ENCODE measurements at places on chromosomes 1 and 21. TPM values are rescaled to one million over a fixed set of nuclear protein-coding genes. Genes with fewer than 3 reads are reported as not detected.

Gene CHODL
- polyA plus RNA-seq: 0.22 TPM

Gene FMO2
- 50.5 TPM for polyA plus RNA-seq

Gene AIRE
- 0.01 TPM for polyA plus RNA-seq

Gene SELENBP1
- polyA plus RNA-seq: 27.4 TPM

Gene KDM1A
- 15.6 TPM for polyA plus RNA-seq

Gene LIPI
- polyA plus RNA-seq: not detected

Gene BCL2L15
- polyA plus RNA-seq: 4.2 TPM

Gene FAAH
- 33.2 TPM for polyA plus RNA-seq

Gene TMPRSS15
- polyA plus RNA-seq: not detected

Gene PCBP3
- 0.67 TPM for polyA plus RNA-seq

Gene OR10J1
- not detected for polyA plus RNA-seq

Gene FCGR3B
- polyA plus RNA-seq: 0.04 TPM

Gene TNFRSF4
- polyA plus RNA-seq: 1.1 TPM

Gene COL18A1
- 29.7 TPM for polyA plus RNA-seq

Gene KIF14
- polyA plus RNA-seq: 0.85 TPM

Gene MEF2D
- polyA plus RNA-seq: 8.5 TPM

Gene GRHL3
- polyA plus RNA-seq: 59.0 TPM

Gene RGL1
- 1.6 TPM for polyA plus RNA-seq

Gene TEKT2
- 0.39 TPM for polyA plus RNA-seq

Gene C4BPB
- polyA plus RNA-seq: not detected

Gene MMP23B
- polyA plus RNA-seq: 0.91 TPM

Gene ABCA4
- polyA plus RNA-seq: 0.07 TPM

Gene TOR1AIP2
- polyA plus RNA-seq: 20.6 TPM

Gene PRAMEF4
- polyA plus RNA-seq: not detected

Data from esophagus (tissue), 2 donors.